ENCODE measurements at places on chromosomes 16 and 17.

- DNase-seq, result no peak
These were observed 623.2 kb upstream of the ZFHX3 start for GRCh38 chr16:73670836-73671820.

DNA sequence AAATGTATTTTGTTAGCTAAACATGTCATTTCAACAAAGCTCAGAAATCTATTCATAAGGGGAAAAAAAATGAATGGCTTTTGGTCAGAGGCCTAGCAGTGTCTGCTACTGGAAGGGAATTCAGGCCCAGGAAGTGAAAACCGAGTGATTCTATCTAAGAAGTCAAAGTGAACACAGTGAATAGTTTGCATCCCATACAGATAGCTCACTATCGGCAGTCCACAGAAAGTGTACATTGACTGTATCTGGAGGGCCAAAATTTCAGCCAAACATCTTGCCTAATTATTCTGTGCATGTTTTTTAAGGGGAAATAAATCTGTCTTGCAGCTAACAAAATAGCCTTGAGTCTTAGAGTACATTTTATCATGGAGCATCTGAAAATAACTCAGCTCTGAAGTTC lies 214.4 kb upstream of the CACNG5 start:
- DNase-seq, result no peak

DNA sequence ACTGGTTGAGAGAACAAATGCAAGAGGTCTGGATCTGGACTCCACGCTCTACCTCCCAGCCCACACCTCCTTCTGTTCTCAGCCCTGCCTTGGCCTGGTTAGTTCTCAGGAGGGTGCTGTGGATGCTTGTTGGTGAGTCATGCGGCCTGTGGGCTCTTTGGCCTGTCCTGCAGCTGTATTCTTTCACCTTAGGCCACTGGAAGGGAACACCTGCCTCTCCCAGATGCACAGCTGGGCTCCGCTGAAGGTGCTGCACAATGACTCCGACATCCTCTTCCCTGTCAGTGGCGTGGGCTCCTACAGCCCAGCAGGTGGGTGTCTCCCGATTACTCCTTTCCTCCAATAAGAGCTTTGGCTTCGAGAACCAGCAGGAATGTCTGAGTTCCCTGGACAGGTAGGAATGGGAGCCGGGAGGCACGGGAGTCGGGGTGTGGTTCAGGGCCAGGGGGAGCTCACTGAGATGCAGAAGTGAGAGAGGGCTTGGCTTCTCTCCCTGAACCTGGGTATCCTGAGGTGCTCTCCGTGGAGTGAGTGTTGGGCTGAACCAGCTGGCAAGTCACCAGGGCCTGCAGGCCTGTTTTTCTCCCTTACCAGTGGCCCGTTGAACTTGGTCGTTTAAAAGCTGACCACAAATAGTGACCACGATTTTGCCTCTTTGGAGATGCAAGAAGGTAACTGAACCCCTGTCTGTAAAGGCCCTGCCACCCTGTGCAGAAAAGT lies 85.0 kb downstream of the SNX29 start:
- DNase-seq, result no peak

- no peak for DNase-seq
These were observed 22.5 kb downstream of the PHKB start for GRCh38 chr16:47483616-47484015.

DNA sequence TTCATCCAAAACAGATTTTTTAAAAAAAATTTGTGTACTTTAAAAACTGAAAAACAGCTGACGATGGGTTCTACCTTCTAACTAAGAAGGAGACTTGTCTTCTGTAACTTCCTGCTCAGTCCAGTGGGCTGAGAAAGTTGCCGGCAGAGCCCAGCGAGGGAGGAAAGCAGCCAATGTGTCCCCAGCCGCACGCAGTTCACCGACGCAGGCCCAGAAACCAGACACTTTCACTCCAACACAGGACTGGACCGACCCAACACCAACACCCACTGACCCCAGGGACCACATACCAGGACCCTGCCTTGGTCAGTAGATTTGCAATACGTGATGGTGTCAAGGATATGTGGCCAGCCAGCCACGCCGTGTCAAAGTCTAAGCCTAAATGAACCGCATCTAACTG lies 25.6 kb downstream of the TRAP1 start:
- no peak for DNase-seq

DNA sequence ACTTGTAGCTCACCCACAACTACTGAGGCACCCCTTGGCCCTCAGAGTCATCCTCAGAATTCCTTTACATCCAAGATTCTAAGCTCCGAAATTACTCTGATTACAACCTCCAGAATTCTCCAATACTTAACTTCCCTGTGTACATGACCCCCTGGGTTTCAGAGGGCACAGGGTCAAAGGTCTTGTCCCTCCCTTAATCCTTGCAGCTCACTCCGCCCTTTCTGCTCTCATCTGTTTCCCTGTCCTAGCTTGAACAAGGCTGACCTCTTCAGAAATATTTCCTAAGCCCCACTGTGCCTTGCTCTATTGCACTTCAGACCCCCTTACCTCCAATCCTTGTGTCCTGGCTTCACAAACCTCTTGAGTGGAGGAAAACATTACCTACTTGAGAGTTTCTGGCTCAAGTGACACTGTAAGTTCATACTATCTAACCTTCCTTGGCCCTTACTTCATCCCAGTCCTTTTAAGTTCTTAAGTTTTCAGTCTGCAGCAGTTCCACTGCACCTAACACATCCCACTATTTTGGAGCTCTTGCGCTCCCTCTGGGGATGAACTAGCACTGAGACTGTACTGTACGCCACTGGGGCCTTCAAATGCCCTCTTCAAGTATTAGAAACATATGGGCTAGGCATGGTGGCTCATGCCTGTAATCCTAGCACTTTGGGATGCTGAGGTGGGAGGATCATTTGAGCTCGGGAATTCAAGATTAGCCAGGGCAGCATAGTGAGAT lies 6.2 kb downstream of the N4BP1 start:
- no peak for DNase-seq

DNA sequence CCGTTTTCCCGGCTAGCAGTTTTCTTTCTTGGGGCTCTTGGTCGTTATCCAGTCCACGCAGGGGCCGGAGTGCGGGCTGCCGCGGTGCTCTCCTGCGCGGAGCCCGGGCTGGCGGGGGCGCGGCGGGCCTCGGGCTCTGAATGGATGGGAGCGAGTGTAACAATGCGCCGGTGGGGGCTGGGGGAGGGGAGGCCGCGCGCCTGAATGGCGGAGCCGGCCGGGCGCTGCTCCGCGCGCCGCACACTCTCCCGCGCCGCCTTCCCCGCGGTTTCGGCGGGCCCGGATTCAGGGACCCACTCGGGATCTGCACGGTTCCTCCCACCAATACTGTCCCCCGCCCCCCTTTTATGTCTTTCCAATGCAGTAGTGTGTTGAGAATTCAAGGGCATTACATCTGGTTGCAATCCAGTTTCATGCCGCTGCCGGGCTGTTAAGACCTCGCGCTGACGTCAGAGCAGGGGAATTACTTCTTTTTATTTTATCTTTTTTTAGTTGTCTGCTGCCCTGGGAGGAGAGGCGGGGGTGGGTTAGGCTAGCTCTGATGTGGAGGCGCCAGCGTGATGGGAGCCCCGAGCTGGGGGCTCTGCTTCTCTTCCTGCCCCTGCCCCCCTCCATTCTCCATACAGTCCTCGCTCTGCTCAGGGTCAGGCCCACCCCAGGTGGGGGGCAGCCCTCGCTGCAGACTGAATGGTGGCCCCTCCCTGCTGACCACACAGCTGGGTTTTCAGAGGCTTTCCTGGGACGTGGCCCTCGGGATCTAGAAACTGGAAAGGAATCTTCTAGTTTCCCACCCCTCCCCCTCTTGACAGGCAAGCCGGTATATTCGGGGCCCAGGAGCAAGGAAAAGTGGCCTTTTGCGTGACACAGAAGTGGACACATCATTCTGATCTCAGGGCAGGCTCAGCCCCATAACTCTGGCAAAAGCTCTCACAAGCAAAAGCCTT lies 1.8 kb downstream of the RAI1 start:
- DNase-seq, result peak; percentile 66

DNA sequence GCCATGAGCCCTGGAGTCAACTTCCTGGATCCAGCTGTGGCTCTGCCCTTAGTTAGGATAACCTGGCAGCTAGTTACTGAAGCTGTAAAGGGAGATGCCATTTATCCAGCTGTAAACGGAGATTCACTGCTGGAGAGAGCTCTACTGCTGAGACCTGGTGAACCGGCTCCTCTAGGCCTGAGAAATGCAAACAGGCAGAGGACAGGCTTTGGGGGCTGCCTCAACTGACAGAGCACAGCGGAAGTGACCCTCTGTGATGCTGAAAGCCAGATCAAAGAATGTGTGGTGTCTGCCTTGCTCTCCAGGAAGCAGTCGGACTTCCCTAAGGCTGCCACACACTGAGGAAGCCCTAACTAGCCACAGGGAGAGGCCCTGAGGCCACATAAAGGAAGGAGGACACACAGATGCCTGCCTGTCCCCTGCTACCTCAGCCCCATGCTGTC lies 21.9 kb upstream of the GPRC5C start:
- DNase-seq, result no peak

DNA sequence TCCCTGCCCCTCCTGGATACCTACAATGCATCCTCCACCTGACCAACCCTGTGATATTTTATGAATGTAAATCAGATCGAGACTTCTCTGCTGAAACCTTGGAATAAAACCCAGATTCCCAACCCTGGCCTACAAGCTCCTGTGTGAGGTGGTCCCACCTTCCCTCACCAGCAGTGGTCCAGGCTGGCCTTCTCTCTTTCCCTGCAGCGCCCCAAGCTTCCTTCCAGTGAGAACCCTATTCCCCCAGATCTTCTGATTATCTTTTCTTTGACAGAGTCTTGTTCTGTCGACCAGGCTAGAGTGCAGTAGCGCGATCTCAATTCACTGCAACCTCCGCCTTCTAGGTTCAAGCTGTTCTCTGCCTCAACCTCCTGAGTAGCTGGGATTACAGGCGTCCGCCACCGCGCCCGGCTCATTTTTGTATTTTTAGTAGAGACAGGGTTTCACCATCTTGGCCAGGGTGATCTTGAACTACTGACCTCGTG lies 2.5 kb upstream of the HELZ start:
- DNase-seq, result no peak

DNA sequence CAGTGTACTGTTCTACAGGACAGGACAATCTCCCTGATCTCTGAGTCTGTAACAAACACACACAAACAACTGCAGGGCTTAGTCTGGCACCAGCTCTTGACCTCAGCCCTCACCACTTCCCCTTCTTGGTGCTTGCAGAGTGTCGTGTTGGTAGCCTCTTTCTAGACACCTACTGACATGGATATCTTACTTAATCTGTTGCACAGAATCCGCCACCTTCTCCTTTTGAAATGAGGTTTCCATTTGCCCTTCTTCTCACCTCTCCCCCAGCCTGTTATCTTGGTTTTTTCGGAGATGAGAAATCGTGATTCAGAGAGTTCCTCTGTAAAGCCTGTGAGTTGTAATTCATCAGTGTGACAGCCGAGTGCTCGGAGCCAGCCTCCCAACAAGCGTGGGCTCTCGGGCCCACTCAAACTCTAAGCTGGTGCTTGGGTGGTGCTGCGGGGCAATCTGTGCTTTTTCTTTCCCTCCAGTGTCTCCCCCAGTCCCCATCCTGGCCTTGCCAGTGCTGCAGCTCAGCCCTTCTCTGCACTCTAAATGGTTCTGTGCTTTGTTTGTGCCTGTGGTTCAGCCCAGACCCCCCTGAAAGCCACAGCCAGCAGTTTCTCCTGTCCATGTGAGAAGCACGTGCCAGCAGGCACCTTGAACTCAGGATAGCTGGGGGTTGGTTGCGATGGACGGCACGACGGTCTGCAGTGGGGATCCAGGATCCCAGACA lies 28.1 kb downstream of the KIAA0513 start:
- DNase-seq, result no peak

DNA sequence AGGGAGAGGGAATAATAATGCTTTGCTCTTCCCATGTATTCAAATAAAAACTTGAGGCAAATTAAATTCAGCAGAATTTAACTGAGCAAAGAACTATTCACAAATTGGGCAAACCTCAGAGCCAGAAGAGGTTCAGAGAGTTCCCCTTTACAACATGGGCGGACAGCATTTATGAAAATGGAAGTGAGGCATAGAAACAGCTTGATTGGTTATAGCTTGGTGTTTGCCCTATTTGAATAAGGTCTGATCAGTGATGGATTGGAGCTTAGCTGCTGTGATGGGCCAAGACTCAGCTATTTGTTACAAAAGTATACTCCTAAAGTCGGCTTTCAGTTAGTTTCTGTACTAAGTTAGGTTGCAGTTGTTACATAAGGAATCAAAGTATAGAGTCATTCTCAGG lies 63.0 kb downstream of the TMEM100 start:
- DNase-seq, result no peak

DNA sequence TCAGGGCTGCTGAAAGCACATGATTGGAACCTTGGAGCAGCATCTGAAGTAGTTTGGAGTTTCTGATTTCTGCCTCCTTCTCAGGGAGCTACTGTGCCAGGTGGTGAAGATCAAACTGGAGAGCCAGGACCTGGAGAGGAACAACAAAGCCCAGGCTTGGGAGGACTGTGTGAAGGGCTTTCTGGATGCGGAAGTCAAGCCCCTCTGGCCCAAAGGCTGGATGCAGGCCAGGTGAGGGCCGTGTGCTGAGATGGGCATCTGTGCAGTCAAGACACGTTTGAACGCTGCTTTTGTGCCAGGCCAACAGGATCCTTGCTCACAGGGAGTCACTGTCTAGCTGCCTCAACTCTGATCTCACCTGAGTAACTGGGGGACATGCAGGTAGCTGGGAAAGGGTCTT lies 23.8 kb downstream of the UBN1 start:
- DNase-seq, result no peak

GRCh38 chr17:29613352-29613837 lies 9.3 kb downstream of the CORO6 start:
- DNase-seq, result peak; percentile 93

DNA sequence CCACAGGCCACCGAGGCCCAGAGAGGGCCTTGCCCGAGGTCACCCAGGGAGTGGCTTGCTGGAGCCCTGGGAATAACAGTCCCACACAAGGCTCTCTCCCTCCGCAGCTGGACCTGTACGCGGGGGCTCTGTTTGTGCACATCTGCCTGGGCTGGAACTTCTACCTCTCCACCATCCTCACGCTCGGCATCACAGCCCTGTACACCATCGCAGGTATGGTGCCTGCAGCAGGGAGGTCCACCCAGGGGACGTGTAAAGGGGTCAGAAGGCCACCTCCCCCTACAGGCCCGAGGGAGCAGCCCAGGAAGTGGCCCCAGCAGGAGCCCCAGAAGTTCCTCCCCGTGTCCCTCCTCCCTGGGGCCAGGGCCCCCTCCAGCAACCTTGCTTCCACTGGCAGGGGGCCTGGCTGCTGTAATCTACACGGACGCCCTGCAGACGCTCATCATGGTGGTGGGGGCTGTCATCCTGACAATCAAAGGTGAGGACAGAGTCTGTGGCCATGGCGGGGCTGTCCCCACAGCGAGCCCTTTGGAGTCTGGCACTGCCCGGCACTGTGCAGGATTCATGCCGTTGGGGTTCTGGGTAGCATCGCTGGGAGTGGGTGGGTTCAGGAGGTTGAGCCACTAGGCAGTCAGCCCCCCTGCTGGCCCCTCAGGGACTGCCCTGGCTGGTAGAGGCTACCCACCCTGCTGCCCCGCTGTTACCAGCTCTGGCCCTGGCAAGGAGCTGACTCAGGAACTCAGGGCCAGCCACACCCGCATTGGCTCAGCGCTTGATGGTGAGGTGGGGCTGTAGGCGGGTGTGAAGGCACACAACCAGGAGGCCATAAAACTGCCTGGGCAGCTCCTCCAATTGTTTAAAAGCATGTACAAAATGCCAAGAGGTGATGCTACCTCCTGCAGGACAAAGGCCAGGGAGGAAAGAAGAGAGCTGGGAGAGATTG lies 17.3 kb downstream of the SLC5A10 start:
- peak; percentile 54 for DNase-seq

Data from A549 (cell line).